ENCODE measurements at places on chromosomes 5 and 9.

GRCh38 chr5:150642567-150642927, 2.1 kb downstream of the SYNPO start:
- no peak for DNase-seq

DNA sequence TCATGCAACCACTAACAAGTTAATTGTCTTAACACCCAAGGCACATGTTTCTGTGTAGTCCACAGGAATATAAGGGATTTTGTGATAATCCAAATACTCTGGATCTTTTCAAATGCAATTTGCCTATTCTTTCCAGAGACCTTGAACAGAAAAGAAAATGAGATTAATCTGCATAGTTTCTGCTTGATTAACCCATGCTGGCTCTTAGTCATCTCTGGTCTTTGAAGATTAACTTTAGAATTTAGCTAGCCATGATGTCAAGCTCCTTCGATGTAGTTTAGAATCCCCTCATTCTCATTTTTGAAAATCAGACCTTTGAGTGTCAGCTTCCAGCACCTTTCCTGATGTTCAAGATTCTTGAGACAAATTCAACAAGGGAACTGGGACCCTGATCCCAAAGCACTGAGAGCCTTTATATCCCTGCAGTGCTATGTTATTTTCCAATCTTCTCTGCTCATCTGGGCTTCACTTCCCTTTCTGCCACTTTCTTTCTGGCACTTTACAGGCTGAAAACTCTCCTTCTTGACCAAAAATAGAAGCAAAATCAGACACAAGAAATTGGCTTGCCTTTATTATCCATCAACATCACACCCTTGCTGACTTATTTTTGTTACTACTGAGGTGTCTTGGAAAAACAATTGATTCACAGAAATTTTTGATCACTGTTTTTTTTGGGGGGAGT, 155.5 kb downstream of the PALM2AKAP2 start:
- no peak for DNase-seq

- DNase-seq, result no peak
Observed at GRCh38 chr9:126702151-126703001, 88.6 kb downstream of the LMX1B start.

DNA sequence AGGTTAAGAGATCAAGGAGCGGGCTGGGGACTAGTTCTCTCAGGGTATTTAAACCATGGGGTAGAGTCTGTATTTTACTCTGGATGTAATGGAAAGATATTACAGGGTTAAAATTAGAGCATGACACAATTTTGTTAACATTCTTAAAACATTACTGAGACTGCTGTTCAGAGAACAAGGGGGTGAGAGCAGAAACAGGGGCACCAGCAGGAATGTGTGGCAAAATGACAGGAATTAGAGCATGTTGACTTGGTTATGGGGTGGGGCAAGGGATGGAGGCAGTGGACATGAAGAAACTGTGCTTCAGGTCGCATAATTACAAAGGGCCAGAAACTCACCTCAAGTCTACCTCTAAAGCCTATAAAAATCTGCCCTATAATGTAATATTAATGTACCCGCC, 75.0 kb downstream of the TMEM232 start:
- DNase-seq, result no peak

- no peak for DNase-seq
Observed at GRCh38 chr9:111113712-111114111, 75.4 kb upstream of the LPAR1 start.

GRCh38 chr5:5591567-5591966, 169.1 kb downstream of the ICE1 start:
- DNase-seq, result no peak

- no peak for DNase-seq
Observed at GRCh38 chr9:112489039-112489546, 2.5 kb downstream of the KIAA1958 start.

- no peak for DNase-seq
Observed at GRCh38 chr5:118862596-118862995, 125.8 kb downstream of the DTWD2 start.

- no peak for DNase-seq
Observed at GRCh38 chr5:118778941-118779340, 209.4 kb downstream of the DTWD2 start.

Measured in central memory CD4-positive, alpha-beta T cell (primary cell).